ENCODE measurements at places on chromosomes 2 and 18. TPM values are rescaled to one million over a fixed set of nuclear protein-coding genes. Genes with fewer than 3 reads are reported as not detected.

- no peak for DNase-seq
These were observed 51.2 kb downstream of the LIMS1 start for GRCh38 chr2:108585436-108585835.

Gene SH2D6
- not detected for total RNA-seq

Gene TLX2
- not detected for total RNA-seq

DNA sequence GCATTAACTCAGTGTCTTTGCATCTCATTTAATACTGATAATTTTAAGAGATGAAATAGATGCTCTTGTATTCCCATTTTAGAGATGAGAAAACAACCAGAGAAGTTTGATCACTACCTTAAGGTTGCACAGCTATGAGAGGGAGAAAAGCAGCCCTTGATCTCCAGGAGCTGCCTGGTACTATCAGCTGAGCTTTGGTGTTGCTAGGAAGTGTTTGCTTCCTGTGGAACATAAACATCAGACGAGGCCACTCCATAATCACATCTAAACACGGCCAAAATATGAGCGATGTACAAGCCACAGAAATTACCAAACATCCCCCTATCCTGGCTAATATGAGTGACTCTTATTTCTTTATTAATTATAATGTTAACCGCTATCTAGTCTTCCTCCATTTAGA, 620 bp upstream of the WDFY1 start:
- DNase-seq = no peak

Gene TRPM8
- total RNA-seq = not detected

- no peak for DNase-seq
These were observed 56.4 kb downstream of the ZFP36L2 start for GRCh38 chr2:43169987-43170386.

GRCh38 chr2:236861196-236861875, 224.4 kb upstream of the COPS8 start:
- DNase-seq = no peak

Gene TCF23
- not detected for total RNA-seq

- DNase-seq = no peak
These were observed 851 bp downstream of the EIF2AK3 start for GRCh38 chr2:88626171-88627054.

Gene SPATS2L
- total RNA-seq = 76.1 TPM

Gene ERMN
- total RNA-seq = not detected

Gene PLCD4
- total RNA-seq = 0.93 TPM

Gene RHOB
- 360 TPM for total RNA-seq

- no peak for DNase-seq
These were observed 7.9 kb downstream of the RDH14 start for GRCh38 chr2:18552351-18553077.

GRCh38 chr2:98452396-98453027, 7.9 kb downstream of the INPP4A start:
- no peak for DNase-seq

GRCh38 chr2:85705680-85706039, 11.5 kb downstream of the GNLY start:
- no peak for DNase-seq

Gene DNAH7
- total RNA-seq = 0.12 TPM

- no peak for DNase-seq
These were observed 149.3 kb upstream of the ALPP start for GRCh38 chr2:232228971-232229894.

DNA sequence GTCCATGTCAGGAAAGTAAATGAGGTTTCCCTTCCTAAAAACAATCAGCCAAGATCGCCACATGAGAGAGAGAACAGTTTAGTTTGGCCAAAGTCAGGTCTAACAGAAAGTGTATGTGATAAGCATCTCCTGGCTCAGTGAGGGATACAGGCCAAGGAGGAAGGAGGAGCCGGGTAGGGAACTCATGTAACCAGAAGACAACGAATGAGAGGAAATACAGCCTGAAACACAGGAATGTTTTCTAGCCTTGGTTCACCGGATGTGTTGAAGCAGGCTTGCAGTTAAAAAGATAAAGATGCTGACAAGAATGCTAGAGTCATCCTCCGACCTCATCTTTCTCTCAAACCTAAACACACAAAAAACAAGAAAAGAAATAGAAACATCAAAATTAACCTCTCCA, 283.9 kb upstream of the SIX2 start:
- DNase-seq = no peak

- no peak for DNase-seq
These were observed 9.0 kb downstream of the MAB21L4 start for GRCh38 chr2:240886678-240887609.

- no peak for DNase-seq
These were observed 2.1 kb downstream of the COL4A4 start for GRCh38 chr2:227161947-227162346.

- no peak for DNase-seq
These were observed 4.9 kb downstream of the KCNE4 start for GRCh38 chr2:223056701-223057418.

- no peak for DNase-seq
These were observed at the start of gene WDSUB1 for GRCh38 chr2:159285929-159286708. Gene WDSUB1 (minus strand): TSS chr2:159286703. CDS start chr2:159283069, 3,634 bp downstream.

All from glomerular endothelial cell (primary cell).